ENCODE measurements at places on chromosomes 6 and 20. TPM values are rescaled to one million over a fixed set of nuclear protein-coding genes. Genes with fewer than 3 reads are reported as not detected.

Gene PERP
- 36.7 TPM for total RNA-seq

Gene PDYN
- total RNA-seq = not detected

Gene COL21A1
- total RNA-seq = 0.66 TPM

Gene STX7
- 38.6 TPM for total RNA-seq
